B cell (primary cell): ENCODE measurements at places on chromosomes 3 and 15.

DNA sequence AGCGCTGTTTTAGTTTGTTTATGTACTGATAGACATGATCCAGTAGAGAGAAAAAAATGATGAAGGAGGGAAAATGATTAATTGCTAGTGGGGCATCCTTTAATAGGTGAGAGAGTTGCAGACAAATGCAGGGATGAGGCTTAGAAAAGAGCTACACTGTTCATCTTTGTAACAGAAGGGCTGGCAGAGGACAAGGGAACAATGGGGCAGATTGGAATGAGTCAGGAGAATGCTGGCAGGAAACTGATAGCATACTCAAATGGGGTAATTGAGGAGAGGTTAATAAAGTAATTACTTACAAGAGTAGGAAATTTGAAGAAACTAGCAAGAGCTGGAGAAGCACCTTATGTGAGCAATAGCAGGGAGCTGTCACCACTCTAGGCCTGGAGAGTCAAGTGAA lies 170.9 kb downstream of the OXSM start:
- no peak for DNase-seq

DNA sequence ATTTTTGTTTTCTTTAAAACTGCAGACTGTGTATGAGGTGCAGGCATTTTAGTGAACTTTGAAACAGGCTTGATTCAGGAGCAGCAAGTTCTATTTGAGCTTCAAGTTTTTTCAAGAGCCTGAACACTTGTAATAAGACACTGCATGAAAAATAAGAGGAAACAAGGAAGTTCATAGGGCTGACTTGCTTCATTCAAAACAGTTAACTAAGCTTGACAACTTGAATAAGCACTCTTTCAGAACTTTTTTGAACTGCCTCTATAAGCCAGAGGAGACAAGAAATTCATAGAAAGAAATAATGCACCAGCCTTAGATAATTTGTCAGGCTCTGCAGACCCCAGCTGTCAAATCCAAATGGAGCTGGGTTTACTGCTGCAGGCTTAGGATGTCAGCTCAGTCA lies 130.2 kb downstream of the SSR3 start:
- no peak for DNase-seq

DNA sequence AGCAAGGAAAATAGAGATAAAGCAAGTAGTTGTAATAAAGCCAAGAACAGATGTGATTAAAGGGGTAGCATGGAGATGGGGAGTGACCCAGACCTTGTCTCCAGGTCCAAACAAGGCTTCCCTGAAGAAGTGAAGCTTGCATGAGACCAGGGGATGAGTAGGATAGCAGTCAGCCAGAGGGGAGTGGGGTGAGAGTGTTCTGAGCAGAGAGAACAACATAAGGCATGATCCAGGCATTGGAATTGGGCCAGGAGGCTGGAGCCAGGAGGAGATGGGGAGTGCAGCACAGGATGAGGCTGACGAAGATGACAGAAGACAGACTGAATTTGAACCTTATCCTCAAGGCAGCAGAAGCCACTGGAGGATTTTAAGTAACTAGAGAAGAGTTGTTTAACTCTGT lies 7.2 kb downstream of the TMOD2 start:
- DNase-seq: no peak

- peak; percentile 21 for DNase-seq
These were observed 232.5 kb upstream of the ST8SIA2 start for GRCh38 chr15:92161039-92161670.

DNA sequence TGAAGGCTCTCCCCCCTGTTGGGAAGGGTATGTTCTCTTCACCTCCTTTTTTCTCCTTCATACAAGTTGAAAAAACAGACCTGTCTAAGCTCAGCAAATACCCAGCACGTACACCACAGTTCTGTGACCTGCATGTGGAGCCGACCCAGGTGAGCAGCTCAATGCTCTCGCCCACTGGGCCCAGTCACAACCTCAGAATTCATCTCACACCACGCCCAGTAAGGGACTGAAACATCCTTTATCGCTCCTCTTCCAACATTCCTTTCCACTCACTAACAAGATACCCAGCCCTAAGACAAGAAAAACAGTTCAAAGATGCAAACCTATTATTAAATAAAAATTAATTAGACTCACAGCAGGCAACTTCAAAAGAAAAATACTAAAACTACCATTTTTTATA lies 68.9 kb downstream of the FOXP1 start:
- no peak for DNase-seq

GRCh38 chr3:164222197-164222596 lies 856.1 kb downstream of the SI start:
- DNase-seq: no peak

- no peak for DNase-seq
These were observed 5.5 kb downstream of the GRIP2 start for GRCh38 chr3:14534516-14535191.

GRCh38 chr15:100529556-100529955 lies 806 bp upstream of the CERS3 start:
- no peak for DNase-seq

DNA sequence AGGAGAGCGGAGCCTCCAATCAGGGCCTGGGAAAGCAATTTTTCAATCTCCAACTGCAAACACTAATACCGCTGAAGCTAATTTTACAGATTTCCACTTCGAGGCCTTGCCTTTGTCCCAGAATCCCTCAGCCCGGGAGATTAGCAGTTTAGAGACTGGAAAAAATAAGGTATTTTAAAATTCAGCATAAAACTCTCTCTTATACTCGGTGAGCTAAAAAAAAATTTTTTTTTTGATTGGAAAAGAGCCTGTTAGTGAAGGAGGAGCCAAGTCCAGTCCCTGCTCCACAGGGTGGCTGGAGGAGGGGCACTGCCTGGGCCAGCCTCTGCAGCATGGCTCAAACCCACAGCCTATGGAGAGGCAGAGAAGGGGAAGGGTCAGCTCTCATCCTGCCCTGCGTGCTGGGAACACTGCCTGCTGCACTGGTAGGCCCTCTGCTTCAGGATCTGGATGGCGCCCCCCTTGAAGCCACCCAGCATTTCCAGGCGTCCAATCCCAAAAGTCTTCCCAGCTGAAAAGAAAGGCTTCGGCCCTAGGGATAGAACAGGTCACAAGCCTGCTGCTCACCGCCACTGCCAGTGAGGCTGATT lies 48.9 kb downstream of the CACNA2D2 start:
- no peak for DNase-seq

DNA sequence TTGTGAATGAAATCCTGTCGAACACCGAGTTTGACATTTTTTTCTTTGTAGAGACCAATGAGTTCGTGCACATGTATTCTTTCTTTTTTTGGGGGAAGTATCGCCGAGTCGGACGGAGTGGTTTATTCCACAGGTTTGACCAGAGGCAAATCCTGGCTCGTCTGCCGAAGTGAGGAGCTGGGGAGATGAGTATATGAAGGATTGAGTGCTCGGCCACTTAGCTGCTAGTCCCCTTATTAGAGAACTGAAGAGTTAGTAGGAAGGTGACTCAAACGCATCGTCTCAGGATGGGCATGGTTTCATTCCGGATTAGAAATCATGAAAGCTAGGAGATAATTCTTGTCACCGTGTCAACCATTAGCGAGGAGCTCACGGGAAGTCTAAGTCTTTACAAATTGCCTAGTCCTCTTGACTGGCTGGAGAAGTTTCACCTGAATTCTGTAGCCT lies 154.7 kb upstream of the GOLIM4 start:
- DNase-seq: no peak

DNA sequence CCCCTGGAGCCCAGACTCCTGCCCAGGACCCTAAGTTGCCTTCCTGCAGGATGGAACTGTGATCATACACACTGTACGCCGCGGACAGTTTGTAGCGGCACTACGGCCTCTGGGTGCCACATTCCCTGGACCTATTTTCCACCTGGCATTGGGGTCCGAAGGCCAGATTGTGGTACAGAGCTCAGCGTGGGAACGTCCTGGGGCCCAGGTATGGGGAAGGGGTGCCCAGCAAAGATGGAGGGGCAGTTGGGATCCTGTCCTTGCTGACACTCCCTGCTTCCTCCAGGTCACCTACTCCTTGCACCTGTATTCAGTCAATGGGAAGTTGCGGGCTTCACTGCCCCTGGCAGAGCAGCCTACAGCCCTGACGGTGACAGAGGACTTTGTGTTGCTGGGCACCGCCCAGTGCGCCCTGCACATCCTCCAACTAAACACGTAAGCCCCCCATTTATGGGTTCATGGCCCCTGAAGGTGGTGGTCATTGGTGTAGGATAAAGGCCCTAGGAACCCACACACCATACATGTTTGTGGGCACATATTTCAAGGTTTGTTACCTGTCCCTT lies 28.8 kb downstream of the NBEAL2 start:
- peak; percentile 19 for DNase-seq

- peak; percentile 58 for DNase-seq
These were observed 96.2 kb upstream of the TRPM1 start for GRCh38 chr15:31197497-31198414.
